Stimulated activated CD4-positive, alpha-beta T cell treated with anti-CD3 and anti-CD28 coated beads, Interleukin-2, amount 100 ng/mL, for 24 hours (primary cell): ENCODE measurements at places on chromosomes 3 and 15.

GRCh38 chr3:189799366-189799765 lies 168.2 kb downstream of the TP63 start:
- DNase-seq: no peak

- DNase-seq: no peak
These were observed 54.6 kb downstream of the TRANK1 start for GRCh38 chr3:36890261-36890660.

- DNase-seq: no peak
These were observed 41.9 kb downstream of the FAM43A start for GRCh38 chr3:194727435-194728128.

GRCh38 chr3:1139071-1139470 lies 46.2 kb downstream of the CNTN6 start:
- no peak for DNase-seq
